Activated CD8-positive, alpha-beta memory T cell treated with anti-CD3 and anti-CD28 coated beads for 1 hour (primary cell): ENCODE measurements at places on chromosomes 12 and 14.
A peak's percentile ranks its signal among the peaks of the same experiment; 100 is the strongest.

DNA sequence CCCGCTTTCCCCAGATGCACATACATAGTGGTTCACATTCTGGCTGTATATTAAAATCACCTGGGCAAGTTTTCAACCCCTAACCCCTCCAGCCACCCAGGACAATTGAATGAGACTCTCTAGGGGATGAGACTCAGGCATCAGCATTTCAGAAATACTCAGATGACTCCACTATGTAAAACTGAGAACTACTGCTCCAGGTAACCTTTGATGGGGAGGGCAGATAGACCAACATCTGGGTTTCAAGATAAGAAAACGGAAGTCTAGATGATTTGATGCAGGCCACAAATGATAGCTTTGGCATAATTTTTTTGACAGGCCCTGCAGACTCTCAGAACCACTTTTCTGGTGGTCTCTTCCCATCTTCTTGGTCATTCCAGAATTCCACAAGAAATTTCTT lies 341.1 kb downstream of the EMP1 start:
- DNase-seq = no peak

DNA sequence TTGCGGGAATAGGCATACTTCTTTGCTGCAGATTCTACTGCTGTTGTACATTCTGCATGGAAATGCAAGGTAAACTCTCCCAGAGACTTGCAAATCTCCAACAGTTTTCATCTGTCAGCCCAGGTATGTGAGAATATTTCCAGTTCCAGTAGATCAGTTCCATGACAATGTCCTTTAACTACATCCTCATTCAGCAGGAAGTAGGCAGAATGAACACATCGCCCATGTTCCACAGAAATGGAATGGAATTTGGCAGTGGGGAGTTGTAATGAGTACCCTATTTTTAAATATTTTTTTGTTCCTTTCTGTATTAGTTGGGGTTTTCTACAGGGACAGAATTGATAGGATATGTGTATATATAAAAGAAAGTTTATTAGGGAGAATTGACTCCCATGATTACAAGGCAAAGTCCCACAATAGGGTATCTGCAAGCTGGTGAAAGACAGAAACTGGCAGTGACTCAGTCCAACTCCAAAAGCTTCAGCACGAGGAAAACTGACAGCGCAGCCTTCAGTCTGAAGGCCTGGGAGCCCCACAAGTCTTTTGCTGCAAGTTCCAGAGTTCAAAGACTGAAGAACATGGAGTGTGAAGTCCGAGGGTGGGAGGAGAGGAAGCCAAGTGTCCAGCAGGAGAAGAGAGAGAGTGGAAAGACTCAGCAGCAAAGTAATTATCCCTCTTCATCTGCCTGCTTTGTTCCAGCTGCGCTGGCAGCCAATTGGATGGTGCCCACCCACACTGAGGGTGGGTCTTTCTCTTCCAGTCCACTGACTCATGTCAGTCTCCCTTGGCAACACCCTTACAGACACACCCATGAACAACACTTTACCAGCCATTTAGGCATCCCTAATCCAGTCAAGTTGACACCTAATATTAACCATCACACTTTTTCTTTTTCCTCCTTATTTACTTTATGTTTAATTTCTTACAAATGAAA lies 110.4 kb upstream of the SCAF11 start:
- DNase-seq = no peak

DNA sequence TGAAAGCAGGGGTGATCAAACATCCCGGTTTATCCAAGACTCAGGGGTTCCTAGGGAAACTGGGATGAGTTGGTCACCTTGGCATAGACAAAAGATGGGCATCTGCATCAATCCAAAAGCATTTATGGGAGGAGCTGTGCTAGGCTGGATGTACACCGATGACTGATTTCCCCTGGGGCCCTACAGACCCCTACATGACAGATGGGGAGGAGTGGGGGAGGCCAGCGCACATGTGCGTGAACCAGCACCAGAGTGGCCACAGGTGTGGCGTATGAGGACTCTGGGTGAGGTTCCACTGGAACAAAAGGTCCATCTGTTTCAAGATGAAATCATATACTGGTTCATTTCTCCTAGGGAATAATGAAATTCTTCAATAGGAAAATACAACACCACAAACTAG lies 210.4 kb downstream of the ITPR2 start:
- no peak for DNase-seq

- no peak for DNase-seq
Measured at GRCh38 chr12:13428538-13429265, 232.2 kb downstream of the EMP1 start.

- no peak for DNase-seq
Measured at GRCh38 chr12:4308334-4308950, 12.6 kb upstream of the TIGAR start.

DNA sequence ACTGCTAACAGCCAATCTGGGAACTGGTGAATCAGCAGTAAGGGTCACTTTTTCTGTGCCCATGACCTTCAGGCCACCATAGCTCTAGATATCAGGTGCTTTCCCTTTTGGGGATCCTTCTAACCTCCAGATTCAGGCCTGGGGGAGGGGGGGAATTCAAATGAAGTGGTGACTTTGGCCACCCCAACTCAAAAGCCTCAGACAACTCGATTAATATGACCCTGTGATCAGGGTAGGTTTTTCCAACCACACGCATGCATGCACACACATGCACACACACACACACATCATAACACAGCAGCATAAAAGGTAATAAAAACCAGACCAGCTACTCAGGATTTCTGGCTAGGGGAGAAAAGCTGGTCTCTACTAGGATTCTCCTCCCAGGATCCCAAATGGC lies 5.3 kb downstream of the TBX3 start:
- no peak for DNase-seq

DNA sequence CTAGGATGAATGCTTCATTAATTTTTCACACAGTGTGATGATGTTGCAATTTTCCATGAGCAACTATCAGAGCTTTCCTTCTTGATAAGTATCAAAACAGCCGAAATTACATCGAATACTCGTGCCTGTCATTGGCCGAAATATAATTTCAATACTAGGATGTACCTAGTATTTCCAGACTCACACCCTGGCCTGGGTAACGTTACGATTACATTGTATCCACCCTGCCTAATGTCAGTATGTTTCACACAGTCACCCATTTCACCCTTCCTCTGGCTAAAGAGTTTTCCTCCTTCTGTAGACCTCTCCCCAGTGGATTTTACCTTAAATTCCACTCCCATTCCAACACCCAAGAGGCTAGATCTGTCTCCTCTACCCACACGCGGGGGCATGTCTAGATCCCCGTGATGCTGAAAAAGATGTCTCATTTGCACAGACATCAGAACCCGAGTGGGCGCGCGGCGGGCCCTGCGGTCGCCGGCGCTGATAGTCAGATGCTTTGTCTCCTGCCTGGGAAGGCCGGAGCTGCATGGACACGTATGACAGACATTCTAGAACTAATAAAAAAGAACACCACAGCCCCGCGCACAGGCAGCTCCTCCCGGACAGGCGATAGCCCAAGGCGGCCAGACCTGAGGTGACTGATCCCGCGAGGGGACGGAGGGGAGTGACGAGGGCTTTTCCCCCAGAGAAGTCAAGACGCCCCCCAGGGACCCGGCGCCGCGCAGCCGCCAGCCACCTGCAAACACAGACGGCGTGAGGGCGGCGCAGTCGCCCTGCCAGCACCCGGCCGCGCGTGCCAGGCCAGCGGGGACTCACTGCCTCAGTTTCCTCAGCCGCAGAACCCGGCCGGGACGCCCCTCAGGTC lies 723 bp downstream of the KIF21A start:
- peak; percentile 21 for DNase-seq

DNA sequence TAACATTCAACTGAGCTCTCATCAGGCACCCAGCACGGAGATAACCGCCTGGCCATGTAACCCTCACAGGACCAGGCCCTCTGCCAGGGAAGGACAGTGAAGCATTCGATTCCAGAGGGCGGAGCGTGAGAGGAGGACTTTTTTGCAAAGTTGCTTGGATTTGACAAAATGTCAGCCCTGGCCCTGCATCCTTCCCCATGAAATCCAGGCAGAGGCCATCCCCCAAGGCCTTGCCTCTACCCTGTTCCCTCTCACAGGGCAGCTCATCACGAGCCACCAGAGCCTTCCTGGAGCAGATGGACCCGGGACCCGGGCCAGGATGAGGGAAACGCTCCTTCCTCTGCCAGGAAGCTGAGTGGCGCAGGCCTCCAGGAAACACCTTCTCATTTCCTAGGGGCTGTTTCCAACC lies 17.0 kb downstream of the CAMKK2 start:
- DNase-seq = no peak

DNA sequence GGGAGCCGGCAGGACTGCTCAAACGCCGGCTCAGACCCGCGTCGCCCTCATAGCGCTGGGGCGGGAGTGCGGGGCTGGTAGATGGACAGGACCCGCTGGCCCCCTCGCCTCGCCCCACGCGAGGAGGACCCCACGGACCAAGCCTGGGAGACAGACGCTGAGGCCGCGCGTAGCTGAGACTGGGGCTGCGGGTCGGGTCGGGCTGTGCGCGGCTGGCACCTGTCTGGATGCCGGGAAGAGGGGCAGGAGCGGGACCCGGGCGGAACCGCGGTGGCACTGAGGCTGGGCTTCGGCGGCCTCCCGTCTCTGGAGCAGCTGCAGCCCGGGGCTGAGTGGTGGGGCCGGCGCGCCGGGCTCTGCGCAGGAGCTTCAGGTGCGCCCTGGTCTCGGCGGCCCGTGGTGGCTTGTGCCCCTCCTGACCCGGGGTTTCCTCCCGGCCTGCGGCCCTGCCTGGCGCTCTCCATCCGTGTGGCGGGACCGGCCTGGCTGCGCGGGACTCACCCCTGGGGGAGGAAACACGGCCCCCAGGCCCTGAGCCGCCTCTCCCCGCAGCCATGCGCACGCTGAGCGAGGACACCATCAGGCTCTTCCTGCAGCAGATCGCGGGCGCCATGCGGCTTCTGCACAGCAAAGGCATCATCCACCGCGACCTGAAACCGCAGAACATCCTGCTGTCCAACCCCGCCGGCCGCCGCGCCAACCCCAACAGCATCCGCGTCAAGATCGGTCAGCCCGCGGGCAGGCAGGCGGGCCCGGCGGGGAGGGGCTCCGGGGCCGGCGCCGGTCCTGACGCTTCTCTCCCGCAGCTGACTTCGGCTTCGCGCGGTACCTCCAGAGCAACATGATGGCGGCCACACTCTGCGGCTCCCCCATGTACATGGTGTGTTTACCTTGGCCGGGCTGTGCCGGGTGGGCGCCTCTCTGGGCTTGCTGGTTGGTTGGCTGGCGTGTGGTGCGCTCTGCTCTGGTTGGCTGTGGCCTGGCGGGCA lies 14.0 kb downstream of the ULK1 start:
- DNase-seq = no peak

DNA sequence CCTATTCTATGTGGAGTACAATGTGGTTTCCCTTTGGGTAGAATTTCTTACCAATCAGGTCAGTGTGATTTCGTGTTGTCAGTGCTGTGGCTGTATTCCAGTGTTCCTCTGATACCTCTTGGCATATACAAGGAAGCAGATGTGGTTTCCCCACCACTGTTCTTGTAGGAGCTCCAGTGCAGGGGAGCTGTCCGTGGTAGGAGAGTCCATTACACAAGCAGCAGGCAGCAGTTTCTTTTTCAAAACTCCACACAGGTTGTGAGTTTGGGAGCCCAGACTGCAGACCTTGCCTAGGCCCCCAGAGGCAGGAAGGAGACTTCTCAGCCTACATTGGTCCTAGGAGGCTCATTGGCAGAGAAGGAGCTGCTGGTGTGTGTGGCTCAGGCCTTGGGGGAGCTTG lies 452.8 kb downstream of the AACS start:
- DNase-seq = no peak

GRCh38 chr12:101604132-101604531 lies 9.4 kb downstream of the MYBPC1 start:
- DNase-seq = no peak

GRCh38 chr14:94568186-94568585 lies 6.9 kb downstream of the SERPINA4 start:
- DNase-seq = no peak

GRCh38 chr14:94025720-94026119 lies 420 bp upstream of the OTUB2 start:
- no peak for DNase-seq

DNA sequence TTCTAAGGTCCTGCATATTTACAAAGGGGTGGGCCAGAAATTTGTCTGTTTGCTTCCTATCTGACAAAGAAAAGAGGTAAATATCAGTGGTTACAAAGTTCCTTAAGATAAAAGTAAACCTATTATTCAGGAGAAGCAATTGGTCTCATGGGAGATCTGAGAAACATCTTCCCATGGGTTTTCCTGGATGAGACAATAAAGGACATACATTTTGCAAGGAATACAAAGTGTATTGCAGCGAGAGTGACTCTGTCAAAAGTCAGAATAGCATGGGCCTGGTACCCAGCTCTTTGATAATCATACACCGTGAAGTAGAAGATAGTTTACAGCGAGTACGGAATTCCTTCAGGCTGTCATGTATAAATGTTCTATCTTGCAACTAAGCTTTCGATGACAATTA lies 14.2 kb downstream of the LRRK2 start:
- no peak for DNase-seq

DNA sequence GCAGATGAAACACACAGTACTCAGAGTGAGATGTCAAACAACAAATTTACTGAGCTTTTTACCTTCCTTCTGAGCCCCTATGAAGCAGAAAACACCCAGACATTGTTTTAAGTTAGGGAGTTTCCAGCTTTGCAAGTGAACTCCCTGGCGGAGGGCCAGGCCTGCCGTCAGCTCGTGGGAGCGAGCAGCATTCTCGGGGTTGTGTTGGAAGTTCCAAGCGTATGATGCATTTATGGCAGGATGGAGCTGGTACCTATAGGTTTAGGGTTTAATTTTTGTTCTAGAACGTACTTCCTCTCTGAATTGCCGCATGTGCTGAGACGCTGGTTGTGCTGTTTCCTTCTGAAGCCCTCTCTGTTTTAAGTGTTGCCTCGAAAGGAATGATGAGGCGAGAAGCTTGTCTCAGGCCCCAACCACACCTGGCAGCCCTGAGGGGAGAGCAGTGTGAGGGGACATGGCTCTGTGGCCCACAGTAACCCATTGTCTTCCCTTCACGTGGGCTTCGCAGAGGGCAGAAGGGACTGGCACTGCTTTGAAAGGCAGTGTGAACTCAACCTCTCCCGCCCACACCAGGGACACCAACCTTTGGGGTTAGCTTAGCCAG lies 76.6 kb downstream of the SSPN start:
- DNase-seq = no peak

DNA sequence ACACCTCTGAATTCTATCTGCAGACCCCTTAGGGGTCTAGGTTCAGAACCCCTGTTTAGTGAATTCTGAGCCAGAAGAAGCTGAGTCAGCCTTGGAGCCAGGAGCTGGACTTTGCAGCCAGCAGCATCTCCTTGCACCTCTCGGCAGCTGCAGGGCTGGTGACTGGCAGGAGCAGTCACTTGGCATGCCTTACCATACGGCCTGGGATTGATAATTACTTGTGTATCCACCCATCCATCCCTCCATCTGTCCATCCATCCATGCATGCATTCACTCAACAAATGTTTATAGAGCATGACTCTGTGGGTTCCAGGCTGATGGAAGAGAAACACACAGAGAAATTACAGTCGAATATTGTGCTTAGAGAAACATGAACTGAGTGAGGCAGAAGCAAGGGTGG lies 67.5 kb upstream of the PRIMA1 start:
- no peak for DNase-seq
